ENCODE measurements at places on chromosomes 6 and 20. TPM values are rescaled to one million over a fixed set of nuclear protein-coding genes. Genes with fewer than 3 reads are reported as not detected.

- H3K27me3 ChIP-seq, result no peaks in the 10 kb centered on the region
- peak overlapping the region; percentile 45 for H3K27ac ChIP-seq
- DNase-seq, result peak; percentile 90
- peak overlapping the region; percentile 35 for H3K4me3 ChIP-seq
These were observed 216.3 kb upstream of the ECI2 start for GRCh38 chr6:4351520-4352321.

- no peak overlapping the region for H3K4me3 ChIP-seq
- no peaks in the 10 kb centered on the region for H3K27me3 ChIP-seq
- H3K27ac ChIP-seq, result no peak overlapping the region
These were observed 37.1 kb upstream of the GRM4 start for GRCh38 chr6:34182751-34183531.

The PM20D2 gene
- total RNA-seq, result 8.8 TPM

DNA sequence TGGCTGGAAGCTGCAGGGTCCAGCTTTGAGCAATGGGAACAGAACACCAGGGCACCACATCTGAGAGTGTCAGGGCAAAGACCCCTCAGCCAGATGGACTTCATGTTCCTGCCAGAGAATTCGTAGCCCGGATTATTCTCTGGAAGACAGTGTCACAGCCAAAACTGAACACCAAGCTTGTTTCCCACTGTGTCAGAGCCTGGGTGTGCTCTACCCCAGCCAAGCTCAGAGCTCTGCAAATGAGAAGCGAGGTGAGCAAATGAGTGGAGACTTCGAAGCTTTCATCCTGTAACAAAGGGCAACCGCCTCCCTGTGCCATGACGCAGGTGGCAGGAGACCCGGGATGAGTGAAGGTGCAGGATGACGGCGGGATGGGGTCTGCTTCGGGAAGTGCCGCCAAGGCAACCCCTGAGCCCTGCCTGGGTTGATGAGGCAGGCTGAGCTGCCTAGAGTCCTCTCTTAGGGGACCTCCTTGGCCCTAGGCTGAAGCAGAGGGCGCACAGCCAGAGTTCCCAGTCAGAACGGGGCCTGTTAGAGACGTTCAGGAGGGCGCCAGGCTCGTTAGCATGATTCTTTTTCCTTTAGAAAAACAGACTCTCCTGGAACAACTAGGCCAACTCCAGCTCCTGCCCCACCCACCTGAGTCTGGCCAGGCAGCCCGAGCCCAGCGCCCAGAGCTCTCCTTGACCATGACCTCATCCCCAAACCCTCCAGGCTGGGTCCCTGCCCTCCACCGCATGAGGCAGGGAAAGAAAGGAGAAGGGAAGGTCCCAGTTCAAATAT lies 187.7 kb downstream of the SOD2 start:
- peak; percentile 52 for DNase-seq
- H3K27me3 ChIP-seq, result no peaks in the 10 kb centered on the region
- H3K4me3 ChIP-seq, result no peak overlapping the region
- H3K36me3 ChIP-seq, result no peaks in the 10 kb centered on the region
- peaks cover 7% of the 10 kb centered on the region for H3K4me1 ChIP-seq

DNA sequence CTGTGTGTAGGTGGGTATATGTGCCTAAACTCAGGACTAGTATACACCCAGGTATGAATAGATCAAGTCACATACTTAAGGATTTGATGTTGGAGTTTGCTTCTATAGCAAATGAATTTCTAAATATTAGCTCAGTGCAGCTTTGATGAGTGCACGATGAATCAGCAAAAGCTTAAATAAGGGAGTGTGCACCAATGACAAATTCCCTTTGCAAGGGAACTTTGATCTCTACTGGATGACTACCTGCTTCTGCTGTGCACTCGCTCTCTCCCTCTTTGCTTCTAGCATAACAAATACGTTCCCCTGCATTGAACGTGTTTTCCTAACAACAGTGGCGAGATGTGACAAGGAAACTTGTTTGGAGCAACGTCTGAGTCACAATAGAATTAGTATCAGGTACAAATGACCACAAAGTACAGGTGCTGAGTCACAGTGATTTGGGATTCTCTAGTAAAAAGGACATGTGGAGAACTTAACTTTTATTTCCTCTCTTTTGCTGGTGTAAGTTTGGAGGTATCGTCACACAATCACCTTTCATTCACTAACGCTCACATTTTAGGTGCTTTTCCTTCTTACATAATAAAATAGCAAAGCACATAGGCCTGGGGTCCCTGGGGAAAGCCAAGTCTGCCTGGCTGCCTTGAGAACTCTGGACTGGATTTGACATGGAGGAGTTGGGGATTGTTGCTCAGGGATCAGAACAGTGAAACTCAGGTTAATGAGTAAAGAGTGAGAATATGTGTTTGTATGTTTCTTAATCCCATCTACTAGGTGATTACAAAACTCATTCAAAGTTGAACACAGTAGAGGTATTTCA lies 49.7 kb downstream of the KLHL31 start:
- DNase-seq, result no peak
- no peaks in the 10 kb centered on the region for H3K27me3 ChIP-seq
- no peak overlapping the region for H3K4me3 ChIP-seq
- no peaks in the 10 kb centered on the region for H3K36me3 ChIP-seq

The YTHDF1 gene
- total RNA-seq, result 14.2 TPM

DNA sequence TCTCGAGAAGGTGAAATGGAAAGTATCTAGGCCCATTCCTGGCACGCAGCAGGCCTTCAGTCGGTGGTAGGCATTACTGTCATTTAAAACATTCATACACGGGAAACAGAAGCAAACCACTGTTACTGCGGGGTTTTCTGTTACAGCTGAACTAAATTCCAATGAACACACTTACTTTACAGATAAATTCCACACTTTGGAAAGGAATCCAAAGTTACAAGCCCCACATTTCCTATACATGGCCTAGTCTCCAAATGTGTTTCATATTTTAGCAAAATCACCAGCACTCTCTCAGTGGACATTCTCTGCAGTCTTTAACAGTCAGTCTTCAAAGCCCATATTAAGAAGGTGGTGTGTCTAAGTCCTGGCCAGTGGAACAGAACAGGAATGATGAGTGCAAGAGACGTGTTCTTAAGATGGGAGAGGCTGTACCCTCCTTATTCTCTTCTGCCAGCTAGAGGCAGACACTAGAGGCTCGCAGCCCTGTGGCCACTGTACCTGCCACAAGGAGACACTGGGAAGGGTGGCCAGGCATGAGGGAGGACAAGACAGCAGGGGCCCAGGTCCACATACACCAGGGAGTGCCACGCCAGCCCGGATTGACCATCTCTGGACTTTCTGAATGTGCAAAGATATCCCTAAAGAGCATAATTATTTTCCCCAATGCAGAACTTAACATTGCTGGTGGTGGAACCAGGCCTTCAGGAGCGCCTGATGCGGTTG lies 76.4 kb downstream of the CDC5L start:
- no peak overlapping the region for H3K4me3 ChIP-seq
- no peaks in the 10 kb centered on the region for H3K4me1 ChIP-seq
- H3K27ac ChIP-seq, result no peak overlapping the region
- no peaks in the 10 kb centered on the region for H3K36me3 ChIP-seq
- no peaks in the 10 kb centered on the region for H3K27me3 ChIP-seq

GRCh38 chr6:106757722-106758467 lies 128.5 kb downstream of the QRSL1 start:
- H3K27me3 ChIP-seq, result no peaks in the 10 kb centered on the region
- H3K27ac ChIP-seq, result no peak overlapping the region
- H3K4me3 ChIP-seq, result no peak overlapping the region
- no peak for DNase-seq
- H3K4me1 ChIP-seq, result no peaks in the 10 kb centered on the region

DNA sequence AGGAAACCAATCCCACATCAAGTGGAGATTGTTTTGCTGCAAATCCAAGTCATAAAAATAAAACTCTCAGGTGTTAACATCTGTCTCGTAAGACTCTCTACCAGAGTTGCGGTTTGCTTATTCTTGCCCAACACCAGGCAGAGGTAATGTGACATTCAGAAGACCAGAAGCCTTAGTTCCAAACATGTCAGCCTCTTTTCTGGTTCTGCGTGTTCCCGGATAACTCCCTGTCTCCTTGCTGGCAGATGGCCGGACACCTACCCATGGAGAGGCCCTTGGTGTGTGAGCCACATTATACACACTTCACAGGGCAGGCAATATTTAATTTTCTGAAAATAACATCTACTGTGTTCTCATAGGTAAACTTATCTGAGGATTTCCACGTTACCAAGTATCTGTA lies 73.4 kb downstream of the GMPR start:
- H3K27me3 ChIP-seq, result no peaks in the 10 kb centered on the region
- H3K4me1 ChIP-seq, result peaks cover under 1% of the 10 kb centered on the region
- peak; percentile 21 for DNase-seq

The TLDC2 gene
- not detected for total RNA-seq

DNA sequence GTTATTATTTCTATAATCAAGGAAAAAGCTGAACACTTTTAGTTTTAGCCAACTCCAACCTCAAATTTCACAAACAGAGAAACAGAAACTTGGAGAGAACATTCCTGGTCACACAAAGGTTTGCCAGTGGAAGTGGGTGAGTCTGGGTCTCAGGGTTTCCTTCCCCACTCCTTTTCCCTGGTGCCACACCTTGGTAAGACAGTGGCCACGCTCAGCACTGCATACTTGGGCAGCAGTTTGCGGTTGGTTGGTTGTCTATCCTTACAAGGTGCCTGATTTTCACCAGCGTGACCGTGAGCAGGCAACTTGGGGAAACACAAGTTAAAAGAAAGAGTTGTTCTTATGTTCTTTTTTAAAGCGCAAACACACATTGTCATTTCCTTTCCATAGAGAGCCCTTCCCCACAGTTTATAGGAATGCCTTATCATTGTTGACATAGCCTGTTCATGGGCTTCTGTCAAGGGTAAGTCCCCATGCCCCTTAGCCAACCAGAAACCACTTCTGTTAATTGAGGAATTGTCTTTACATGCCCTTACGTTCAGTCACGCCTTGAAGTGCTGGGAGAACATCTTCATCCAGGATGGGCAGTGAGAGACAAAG lies 82.2 kb downstream of the RIN2 start:
- peaks cover 3% of the 10 kb centered on the region for H3K4me1 ChIP-seq
- no peak overlapping the region for H3K4me3 ChIP-seq
- H3K27me3 ChIP-seq, result no peaks in the 10 kb centered on the region
- no peaks in the 10 kb centered on the region for H3K36me3 ChIP-seq
- H3K27ac ChIP-seq, result no peak overlapping the region
- no peak for DNase-seq

GRCh38 chr6:26309731-26310142 lies 55.3 kb upstream of the BTN3A2 start:
- H3K36me3 ChIP-seq, result no peaks in the 10 kb centered on the region
- DNase-seq, result no peak
- no peaks in the 10 kb centered on the region for H3K27me3 ChIP-seq
- peaks cover 2% of the 10 kb centered on the region for H3K4me1 ChIP-seq
- no peak overlapping the region for H3K27ac ChIP-seq

The WFDC11 gene
- total RNA-seq, result not detected

The DZANK1 gene
- total RNA-seq, result 1.3 TPM

GRCh38 chr6:165848086-165848426 lies 185.0 kb upstream of the PDE10A start:
- no peaks in the 10 kb centered on the region for H3K4me1 ChIP-seq
- H3K27me3 ChIP-seq, result no peaks in the 10 kb centered on the region
- no peak overlapping the region for H3K27ac ChIP-seq
- no peak overlapping the region for H3K4me3 ChIP-seq
- no peaks in the 10 kb centered on the region for H3K36me3 ChIP-seq

The TRIM38 gene
- total RNA-seq, result 7.6 TPM

The AIF1 gene
- total RNA-seq, result 1.7 TPM

The SLPI gene
- 223 TPM for total RNA-seq

- H3K27me3 ChIP-seq, result no peaks in the 10 kb centered on the region
- no peaks in the 10 kb centered on the region for H3K36me3 ChIP-seq
- no peak overlapping the region for H3K27ac ChIP-seq
- no peak overlapping the region for H3K4me3 ChIP-seq
- H3K4me1 ChIP-seq, result no peaks in the 10 kb centered on the region
- DNase-seq, result no peak
These were observed 445.0 kb downstream of the CDH26 start for GRCh38 chr20:60403105-60403741.

DNA sequence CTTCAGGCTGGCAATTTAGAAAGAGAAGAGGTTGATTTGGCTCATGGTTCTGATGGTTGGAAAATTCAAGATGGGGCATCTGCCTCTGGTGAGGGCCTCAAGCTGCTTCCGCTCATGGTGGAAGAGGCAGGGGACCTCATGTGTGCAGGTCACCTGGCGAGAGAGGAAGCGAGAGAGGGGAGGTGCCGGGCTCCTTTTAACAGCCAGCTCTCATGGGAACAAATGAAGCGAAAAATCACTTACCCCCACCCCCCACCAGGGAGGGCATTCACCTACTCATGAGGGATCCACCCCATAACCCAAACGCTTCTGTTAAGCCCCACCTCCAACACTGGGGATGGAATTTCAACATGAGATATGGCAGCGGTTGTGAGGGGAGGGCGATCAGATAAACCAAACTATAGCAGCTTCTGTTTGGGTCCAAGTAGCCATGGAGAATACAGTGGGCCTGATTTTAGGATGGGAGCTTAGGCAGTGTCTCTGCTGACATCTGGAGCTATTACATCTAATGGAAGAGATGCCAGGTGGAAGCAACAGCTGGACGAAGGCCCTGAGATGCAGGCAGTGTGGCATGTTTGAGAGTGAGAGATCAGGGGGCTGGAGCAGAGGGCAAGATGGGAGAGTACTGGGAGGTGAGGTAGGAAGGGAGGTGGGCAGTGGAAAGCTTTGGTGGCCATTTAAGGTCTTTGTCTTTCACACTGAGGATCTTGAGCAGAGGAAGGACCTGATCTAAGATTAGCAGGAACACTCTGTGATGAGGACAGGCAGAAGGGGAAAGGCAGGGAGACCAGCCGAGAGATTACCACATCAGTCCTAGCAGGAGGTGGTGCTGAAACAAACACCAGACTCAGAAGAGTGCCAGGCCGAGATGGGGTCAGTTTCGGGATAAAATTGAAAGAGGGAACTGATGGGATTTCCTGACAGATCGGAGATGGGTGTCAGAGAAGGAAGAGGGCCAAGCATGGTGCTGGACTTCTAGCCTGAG lies 161.8 kb downstream of the NFATC2 start:
- H3K4me1 ChIP-seq, result no peaks in the 10 kb centered on the region
- H3K27me3 ChIP-seq, result no peaks in the 10 kb centered on the region
- DNase-seq, result no peak
- H3K36me3 ChIP-seq, result no peaks in the 10 kb centered on the region

The KHDC1L gene
- total RNA-seq, result not detected

The GJE1 gene
- total RNA-seq, result not detected

DNA sequence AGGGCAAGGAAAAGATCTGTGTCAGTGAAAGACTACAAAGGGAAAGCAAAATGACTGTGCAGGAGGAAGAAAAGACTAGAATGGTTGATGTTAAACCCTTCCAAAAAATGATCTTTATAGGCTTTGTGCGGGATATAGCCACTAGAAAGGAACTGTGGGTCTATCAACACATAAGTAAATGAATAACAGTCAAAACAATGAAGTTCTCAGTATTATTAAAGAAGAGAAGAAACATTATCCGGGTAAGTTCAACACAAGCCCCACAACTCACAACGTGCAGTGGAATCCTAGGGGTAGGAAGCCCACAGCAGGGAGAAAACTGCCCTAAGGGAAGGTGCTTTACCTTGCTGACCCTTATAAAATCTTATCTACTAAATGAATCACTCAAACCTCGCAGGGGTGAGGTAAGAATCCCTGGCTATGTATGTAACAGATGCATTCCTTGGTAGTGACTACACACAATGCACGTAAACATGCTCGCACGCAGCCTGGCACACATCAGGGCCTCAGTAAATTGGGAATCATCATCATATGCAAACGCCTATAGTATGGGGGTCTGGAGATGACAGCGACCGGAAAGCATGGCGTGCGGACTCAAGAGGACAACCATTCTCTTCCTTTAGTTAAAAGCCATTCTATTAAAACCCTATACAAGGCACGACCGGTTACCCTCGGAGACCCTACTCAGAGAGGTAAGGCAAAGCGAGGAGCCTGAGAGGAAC lies 11.3 kb downstream of the TFAP2A start:
- no peaks in the 10 kb centered on the region for H3K4me1 ChIP-seq
- H3K27me3 ChIP-seq, result no peaks in the 10 kb centered on the region
- DNase-seq, result no peak
- H3K4me3 ChIP-seq, result peak overlapping the region; percentile 70

Measured in ascending aorta (tissue), 2 donors.